HS-27A (cell line): ENCODE measurements at places on chromosomes 5 and 9.
A peak's percentile ranks its signal among the peaks of the same experiment; 100 is the strongest.

DNA sequence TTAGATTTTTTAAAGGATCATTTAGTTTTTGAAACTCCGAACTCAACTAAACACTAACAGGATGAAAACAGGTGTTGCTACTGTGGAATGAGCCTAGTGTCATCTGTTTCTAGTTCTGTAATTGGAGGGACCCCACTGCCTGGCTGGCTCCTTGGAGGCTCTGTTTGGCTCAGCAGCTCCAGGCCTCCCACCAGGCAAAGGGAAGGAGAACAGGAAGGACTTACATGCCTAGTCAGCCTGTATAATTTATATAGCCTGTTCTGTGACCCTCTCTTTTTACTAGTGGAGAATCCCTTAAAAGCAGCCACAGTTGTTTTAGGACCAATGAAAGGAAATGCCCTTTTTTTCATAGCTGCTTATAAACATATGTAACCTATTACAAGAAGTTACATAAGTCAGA lies 21.1 kb upstream of the C5orf24 start:
- no peak for DNase-seq

- no peak for DNase-seq
These were observed 64.7 kb downstream of the CRB2 start for GRCh38 chr9:123420592-123421111.

DNA sequence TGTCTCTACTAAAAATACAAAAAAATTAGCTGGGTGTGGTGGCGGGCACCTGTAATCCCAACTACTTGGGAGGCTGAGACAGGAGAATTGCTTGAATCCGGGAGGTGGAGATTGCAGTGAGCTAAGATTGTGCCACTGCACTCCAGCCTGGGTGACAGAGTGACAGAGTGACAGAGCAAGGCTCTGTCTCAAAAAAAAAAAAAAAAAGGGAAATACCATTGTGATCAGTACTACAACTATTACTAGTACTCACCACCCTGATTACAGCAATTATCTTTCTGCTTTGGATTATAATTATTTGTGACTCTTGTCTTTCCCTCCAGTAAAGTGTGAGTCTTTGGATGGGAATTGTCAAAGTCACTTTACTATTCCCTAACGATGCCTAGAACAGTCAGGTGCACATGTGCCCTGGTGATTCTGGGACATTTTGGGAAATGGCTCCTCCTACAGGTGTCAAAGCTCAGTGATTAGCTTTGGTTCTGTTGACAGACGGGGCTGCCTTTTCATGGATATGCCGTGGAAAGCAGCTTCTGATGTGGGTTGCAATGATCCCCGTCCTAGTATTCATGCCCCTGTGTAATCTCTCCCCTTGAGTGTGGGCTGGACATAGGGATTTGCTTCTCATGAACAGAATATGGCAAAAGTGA lies 31.8 kb upstream of the FRRS1L start:
- no peak for DNase-seq

GRCh38 chr5:147437161-147437596 lies 72.7 kb downstream of the DPYSL3 start:
- DNase-seq: no peak

- DNase-seq: no peak
These were observed 150.0 kb downstream of the NTRK2 start for GRCh38 chr9:84819491-84819991.

- no peak for DNase-seq
These were observed 383.9 kb downstream of the CTNND2 start for GRCh38 chr5:11520241-11520930.

GRCh38 chr5:146345578-146346366 lies 7.1 kb downstream of the POU4F3 start:
- DNase-seq: no peak

DNA sequence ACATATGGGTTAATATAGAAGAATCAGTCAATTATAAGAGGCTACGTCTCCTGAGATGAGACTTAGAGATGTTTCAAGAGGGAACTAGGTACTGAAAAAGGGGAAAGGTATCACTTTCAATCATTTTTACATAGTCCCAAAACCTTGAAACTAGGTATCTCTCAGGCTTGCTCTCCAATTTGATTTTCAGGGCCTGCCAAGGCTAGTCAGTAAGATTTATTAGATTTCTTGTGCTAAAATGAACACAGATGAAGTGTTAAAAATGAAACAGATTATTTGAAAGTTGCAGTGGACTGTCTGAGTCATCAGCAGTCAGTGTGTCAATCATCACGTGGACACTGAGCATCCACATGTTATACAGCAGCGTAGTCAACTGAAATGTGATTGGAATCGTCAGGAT lies 591.1 kb downstream of the DTWD2 start:
- no peak for DNase-seq

- no peak for DNase-seq
These were observed 205.0 kb upstream of the TAS2R1 start for GRCh38 chr5:9834871-9835770.

DNA sequence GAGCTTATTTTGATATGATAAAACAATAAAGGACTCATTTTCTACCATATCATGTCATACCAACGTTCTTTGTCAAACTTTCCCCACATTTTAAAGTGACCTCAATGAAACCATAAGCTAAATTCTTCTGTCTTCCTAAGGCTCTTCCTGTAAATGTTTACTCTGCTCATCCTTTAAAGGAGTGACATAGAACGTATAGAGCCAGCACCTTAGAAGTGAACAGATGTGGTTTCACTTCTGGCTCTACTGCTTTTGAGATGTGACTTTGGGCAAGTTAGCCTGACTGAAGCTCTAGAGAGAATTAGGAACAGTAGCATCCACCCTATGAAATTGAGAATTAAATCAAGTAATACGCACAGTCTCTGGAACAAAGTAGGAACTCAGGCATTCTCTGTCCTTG lies 24.1 kb downstream of the SAR1B start:
- DNase-seq: no peak

DNA sequence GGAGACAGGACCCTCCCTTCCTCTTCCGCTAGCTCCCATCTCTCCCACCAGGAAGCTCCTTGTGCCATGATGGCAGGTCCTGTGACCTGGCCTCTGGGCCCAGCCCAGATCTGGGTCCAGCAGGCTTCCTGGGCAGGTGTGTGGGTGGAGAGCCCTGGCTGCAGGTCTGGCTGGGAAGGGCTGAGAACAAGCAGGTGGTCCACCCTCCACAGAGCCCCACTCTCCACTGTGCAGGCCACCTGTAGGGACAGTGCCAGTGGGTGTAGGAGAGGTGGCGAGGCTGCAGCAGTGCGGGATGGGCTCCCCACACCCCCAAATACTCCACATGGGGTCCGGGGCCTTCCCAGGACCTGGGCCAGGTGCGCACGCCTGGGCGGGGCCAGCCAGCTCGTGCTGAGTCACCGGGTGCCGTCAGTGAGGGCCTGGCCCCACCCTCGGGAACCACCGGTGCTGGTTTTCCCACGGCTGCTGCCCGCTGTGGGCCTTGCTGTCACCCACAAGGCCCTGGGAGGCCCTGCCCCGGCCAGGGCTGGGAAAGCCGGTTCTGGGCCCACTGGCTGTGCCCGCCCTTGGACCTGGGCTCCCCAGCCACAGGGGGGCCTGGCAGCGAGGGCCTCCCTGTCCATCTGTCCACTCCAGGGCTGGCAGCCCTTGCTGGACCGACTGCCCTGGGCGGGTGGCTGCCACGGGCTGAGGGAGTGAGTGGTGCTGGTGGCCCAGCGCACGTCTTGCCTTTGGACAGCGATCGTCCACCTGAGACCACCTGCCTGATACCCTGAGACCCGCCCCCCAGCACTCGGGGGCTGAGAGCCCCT lies 9.3 kb upstream of the NRARP start:
- DNase-seq: no peak

DNA sequence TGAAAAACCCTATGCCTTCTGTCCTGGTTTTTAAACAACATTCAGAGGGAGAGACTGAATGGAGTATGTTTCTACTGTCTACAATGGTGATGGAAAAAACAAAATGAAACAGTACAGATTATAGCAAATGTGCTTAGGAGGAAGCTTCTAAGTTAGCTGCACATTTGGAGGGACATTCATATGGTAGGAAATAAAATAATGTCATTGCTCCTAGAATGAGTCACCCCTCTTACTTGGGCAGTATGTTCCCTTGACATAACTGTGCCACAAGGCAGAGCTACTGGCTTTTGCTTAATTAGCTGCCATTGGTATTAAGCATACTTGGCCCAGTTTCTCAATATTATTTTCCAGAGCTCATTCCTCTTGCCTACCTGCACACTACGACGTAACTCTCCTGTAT lies 128.9 kb downstream of the GDNF start:
- DNase-seq: no peak

DNA sequence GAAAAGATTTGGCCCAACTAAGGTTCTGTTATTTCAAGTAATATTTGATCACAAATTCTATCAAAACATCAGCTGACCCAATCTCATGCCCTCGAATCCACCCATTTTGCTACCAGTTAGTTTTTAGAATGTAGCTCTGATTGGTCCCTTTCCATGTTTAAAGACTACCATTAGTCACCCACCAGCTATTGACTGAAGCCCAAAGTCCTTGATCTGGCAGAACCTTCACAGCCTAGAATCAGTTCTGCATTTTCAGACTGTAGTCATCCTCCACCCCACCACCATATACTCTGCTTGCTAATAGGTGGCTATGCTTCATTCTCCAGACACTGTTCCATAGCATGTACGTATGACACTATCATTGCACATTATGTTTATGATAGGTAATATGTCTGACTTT lies 182.2 kb upstream of the TARS1 start:
- DNase-seq: peak; percentile 52

GRCh38 chr9:3191715-3192114 lies 334.1 kb downstream of the RFX3 start:
- DNase-seq: no peak

GRCh38 chr9:124256517-124257069 lies 1.2 kb upstream of the NEK6 start:
- no peak for DNase-seq

GRCh38 chr5:54362992-54363625 lies 52.7 kb upstream of the ARL15 start:
- no peak for DNase-seq

GRCh38 chr5:7682379-7682778 lies 168.6 kb downstream of the CFAP90 start:
- DNase-seq: no peak

GRCh38 chr5:38697013-38697412 lies 140.6 kb upstream of the LIFR start:
- DNase-seq: no peak

DNA sequence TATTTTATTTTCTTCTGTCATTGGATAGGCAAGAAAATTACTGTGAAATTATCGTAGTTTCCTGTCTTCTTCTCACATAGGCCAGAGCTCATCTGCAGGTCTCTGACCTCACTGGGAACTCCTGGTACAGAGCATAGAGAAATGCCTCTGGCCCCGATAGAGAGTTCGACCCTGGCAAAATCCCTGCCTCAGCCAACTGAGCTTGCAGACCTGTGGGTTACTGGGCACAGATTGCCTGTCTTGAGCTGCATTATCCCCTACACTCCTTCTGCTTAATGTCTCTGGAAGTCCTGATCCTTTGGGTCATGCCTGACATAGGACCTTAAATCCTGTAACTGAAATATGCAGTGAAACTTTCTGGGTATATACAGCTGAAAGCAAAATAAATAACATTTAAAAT lies 439.3 kb upstream of the CTNND2 start:
- no peak for DNase-seq

GRCh38 chr5:178416206-178416882 lies 173.8 kb downstream of the COL23A1 start:
- no peak for DNase-seq

DNA sequence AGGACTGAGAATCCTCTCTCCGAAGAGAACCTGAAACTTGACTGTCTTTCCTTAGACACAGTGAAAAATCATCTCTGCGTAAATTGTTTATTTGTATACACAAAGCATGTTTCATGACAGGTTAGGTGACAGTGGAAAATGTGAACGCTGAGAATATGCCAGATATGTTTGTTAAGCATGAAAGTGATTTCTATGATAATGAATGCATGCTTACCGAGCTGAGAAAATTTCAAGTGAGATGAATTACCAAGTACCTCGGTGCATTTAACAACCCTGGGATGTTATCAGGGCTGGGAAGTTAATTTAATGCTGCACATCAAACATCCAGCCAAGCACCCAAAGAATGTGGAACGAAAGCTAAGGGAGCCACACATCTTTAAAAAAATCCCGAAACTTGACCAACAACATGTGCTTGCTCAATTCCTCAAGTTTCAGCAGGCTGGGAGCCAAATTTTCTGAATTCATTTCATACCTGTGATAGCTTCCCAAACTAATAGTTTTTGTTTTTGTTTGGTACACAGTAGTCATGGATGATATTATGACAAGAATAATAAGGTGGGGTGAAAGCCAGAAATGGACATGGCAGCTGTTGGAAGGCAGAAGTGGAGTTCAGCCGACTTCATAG lies 336.9 kb downstream of the ARHGEF28 start:
- DNase-seq: peak; percentile 48

DNA sequence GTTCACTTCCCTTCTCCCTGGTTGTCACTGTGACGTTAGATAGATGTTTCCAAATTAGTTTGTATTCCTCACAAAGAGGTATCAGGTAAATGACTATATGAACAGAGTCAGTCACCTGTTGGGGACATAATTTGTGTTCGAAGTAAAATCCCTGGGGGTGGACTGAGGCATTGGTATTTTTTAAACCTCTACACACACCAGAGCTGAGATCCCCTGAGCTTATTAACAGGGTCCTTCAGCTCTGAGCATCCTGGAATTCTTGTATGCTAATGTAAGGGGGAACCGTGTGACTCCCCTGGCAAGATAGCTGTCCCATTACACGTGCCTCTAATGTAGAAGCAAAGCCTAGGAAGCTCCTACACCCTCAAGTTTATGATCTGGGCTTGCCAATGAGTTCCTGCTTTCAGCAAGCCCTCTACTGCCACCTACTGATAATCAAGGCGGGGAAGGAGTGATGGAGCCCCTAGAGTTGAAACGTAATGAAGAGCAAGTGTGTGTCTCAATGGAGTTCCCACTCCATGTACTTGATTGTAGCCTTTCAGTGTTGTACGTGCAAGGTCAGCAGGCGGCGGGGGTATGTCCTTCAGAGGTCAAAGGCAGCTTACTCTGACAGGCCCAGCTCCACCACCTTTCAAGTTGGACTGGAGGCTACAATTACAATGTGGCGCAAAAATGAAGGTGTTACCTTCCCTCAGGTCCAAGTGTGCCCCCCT lies 14.4 kb downstream of the PRKACG start:
- no peak for DNase-seq

GRCh38 chr5:150603052-150603451 lies 37.4 kb upstream of the SYNPO start:
- DNase-seq: no peak

DNA sequence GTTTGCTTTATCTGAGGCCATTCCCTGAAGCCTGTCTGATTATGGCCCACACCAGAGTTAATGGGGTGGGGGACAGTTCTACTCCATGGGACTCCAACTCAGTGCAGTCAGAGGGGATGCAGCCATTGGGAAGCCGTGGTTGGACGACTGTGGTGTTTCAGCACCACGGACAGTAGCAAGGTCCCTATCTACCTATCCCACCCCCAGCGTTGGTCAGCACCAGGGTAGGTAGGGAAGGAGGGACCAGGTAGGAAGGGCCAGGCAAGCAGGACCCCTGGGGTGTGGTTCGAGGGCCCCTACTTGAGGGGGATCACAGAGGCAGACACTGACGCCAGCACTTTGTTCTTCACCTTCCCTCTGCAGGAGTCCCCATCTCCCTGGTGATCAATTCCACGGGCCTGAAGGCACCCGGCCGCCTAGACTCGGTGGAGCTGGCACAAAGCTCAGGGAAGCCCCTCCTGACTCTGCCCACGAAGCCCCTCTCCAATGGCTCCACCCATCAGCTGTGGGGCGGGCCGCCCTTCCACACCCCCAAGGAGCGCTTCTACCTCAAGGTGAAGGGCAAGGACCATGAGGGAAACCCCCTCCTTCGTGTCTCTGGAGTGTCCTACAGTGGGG lies 33.2 kb downstream of the HMCN2 start:
- DNase-seq: no peak

- DNase-seq: no peak
These were observed 142.4 kb downstream of the CAAP1 start for GRCh38 chr9:26750162-26750561.

- no peak for DNase-seq
These were observed 71.4 kb downstream of the FBXO38 start for GRCh38 chr5:148455185-148455584.
